Stimulated activated CD4-positive, alpha-beta T cell treated with anti-CD3 and anti-CD28 coated beads, Interleukin-4, amount 100 ng/mL, for 48 hours (primary cell): ENCODE measurements at places on chromosomes 11 and 22.

- no peak for DNase-seq
Measured at GRCh38 chr11:10566257-10566957, 2.1 kb downstream of the LYVE1 start.

DNA sequence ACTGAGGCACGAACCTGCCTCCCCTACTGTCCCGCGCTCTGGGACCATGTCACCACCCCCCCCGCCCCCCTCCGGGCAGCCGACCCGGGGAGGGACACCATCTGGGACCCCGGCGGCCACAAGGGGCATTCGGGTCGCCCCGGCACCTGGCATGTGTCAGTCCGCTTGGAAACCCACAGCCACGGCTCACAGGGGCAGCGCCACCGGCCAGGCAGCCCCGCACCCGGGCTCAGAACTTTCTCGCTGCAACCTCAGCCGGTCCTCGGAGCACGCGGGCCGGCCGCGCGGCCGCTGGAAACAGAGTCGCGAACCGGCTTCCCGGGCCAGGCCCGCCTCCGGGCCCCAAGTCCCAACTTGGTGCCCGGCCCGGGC lies 159.9 kb upstream of the GRK3 start:
- no peak for DNase-seq

GRCh38 chr11:12237381-12237784 lies 127.0 kb downstream of the MICAL2 start:
- DNase-seq, result no peak

GRCh38 chr11:5807580-5807979 lies 1.1 kb upstream of the OR52N2 start:
- no peak for DNase-seq

DNA sequence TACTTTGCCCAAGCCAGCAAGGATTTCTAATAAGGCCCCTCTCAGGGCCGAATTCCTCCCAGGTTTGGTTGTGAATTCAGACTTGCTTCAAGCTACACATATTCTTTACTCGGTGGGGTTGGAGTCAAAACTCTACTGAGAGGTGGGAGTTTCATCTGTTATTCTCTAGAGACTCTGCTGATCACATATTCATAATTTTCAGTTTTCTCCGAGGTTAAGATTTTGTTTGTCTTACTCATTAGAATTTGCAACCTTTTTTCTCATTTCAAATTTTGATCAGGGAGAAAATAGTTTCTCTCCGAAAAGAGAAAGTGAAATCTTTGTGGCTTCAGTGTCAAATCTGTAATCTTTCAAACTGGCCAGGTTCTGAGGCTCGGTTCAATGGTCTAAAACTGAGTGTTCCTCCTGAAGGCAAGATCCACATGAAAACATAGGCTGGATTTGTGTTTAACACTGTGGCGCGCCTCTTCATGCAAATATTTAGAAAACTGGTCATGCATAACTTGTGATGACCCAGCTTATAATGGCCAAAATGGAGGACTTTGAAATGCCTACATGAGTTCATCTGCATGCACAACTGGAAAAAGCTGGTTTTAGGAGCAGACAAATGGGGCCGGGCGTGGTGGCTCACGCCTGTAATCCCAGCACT lies 21.5 kb upstream of the GSTP1 start:
- DNase-seq, result no peak

- DNase-seq, result no peak
Measured at GRCh38 chr11:115378557-115378956, 125.7 kb downstream of the CADM1 start.

- DNase-seq, result no peak
Measured at GRCh38 chr11:86523738-86524619, 148.4 kb downstream of the ME3 start.

DNA sequence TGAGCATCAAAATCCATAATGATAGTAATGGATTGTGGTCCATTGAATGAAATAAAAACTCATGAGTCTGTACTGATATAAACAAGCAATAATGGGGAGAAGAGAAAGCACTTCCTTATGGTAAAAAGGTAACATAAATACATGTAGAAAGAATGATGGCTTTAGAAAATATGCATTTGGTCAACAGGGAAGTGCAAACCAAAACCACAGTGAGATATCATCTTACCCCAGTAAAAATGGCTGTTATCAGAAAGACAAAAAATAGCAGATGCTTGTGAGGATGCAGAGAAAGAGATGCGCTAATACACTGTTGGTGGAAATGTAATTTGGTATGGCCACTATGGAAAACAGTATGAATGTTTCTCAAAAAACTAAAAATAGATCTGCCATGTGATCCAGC lies 6.9 kb upstream of the MMP20 start:
- no peak for DNase-seq

- no peak for DNase-seq
Measured at GRCh38 chr11:73249853-73250783, 22.0 kb upstream of the P2RY6 start.

- DNase-seq, result no peak
Measured at GRCh38 chr11:15807827-15808226, 548.5 kb downstream of the SOX6 start.

- no peak for DNase-seq
Measured at GRCh38 chr11:73475549-73476095, 99.4 kb downstream of the RELT start.

DNA sequence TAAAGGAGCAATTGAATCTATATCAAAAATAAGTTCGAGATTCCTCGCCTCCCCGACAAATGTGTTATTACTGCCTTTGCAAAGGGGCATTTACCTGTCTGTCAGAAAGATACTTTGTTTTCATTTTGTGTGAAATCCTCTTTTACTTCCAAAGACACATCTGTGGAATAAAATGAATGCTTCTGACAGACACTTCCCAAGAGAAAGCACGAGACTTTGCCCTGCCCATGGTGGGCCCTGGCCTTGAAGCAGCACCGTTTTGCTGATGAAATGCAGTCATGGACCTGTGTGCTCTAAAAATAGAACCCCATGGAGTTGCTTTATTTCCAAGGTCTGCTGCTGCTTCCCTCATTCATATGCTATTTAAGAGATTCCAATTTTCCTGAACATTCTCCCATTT lies 85.9 kb upstream of the USP47 start:
- DNase-seq, result no peak

DNA sequence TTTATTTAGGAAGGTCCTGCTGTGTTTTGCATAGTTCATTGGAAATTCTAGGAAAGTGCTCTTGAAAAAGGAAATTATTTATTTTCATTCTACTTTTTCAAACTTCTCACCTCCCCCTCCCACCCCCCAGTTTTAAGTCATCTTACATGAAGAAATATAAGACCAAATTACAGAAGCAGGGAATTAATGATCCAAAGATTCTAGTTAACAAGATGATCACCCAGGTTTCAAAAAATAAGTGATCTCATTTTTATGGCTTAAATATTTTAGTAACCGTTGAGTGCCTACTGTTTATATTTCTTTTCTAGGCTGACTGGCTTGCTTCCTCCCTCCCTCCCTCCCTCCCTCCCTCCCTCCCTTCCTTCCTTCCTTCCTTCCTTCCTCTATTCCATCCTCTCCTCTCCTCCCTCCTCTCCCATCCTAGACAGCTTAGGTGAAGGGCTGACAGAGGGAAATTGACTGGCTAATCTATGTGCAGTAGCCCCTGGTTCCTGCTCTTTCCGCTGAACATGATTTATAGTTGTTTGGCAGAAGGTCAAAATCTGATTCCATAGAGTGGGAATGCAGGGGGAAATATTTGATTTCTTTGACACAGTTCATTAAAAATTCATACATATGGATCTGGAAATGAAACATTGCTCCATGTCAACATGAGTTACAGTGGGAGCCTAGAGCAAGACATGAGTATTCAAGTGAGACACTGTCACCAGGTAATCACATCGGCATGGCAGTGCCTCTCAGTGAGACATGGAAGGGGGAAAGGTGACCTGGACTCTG lies 123.4 kb downstream of the COMMD9 start:
- no peak for DNase-seq

GRCh38 chr22:17131686-17132085 lies 10.5 kb upstream of the TMEM121B start:
- no peak for DNase-seq

DNA sequence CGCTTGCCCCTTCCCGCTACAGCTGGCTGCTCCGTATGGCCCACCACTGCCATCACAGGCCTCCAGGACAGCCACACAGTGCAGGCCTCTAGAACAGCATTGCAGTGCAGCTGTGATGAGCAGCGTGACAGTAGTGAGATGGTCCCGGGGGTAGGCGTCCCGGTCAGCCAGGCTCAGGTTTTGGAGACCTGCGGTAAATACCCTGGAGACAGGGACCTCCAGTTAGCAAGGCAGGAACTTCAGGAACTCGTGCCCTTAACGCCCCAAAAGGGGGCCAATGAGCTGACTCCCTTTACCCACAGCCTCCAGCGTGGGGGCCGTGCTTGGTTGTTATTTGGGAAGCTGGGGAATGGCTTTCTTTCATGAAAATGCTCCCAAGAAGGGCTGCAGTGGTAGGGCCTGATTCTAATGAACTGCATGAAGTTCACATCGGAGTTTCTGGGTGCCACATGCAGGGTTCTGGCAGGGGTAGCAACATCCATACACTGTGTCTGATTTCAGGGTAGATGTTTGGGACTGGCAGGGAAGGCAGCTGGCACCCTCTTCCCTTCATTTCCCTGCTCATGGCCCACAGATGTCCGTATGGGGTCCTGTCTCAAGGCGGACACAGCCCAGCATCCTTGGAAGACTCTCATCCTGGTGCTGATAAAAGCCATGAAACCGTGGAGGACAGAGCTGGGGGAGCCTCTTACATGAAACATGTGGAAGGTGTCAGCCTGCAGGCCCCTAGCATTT lies 440.5 kb downstream of the TBC1D22A start:
- no peak for DNase-seq

DNA sequence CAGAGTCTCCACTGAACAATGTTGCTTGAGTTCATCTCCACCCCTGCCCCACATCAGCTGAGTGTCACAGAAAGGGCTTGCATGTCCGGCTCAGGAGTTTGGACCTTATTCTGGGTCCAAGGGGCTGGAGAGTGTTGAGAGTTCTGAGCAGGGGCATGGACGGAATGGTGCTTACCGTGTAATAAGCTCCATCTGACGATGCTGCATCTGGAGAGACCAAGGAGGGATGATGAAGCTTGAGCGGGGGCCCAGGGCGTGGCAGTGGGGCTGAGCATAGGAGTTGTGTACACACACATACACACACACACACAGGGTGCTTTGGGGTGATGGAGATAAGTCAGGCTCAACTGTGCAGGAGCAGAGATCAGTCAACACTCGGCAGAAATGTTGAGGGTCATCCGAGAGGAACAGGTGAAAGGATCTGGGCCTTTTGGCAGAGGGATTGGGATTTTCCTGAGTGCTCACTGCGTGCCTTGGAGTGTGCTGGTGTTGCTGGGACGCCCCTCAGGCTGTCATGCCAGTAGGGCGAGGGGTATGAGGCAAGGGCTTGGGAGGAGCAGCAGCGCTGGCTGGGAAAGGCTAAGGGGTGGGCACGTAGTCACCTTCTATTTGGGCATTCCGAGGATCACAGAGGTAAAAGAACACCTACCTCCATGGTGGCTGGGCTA lies 2.3 kb downstream of the USP35 start:
- DNase-seq, result no peak

DNA sequence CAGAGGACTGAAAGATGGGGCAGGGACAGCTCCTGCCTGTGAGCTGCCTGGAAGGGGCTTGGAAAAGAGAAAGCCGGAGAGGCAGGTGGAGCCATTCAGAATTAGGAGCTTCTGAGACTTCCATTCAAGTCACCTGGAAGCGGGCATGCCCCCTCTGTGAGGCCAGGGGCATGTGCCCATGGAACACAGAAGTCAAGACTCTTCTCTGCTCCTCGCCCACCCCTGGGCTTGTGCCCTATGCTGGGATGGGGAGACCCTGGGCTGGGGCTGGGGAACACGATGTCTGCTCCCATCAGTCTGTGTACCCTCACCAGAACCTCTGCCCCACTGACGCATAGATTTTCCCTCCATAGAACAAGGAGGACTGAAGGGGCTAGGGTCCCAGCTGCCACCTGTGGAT lies 372.0 kb downstream of the SHANK2 start:
- DNase-seq, result no peak

- no peak for DNase-seq
Measured at GRCh38 chr11:65291613-65292012, 23.1 kb upstream of the CDC42EP2 start.

GRCh38 chr22:44187652-44188230 lies 7.0 kb downstream of the PARVG start:
- no peak for DNase-seq

DNA sequence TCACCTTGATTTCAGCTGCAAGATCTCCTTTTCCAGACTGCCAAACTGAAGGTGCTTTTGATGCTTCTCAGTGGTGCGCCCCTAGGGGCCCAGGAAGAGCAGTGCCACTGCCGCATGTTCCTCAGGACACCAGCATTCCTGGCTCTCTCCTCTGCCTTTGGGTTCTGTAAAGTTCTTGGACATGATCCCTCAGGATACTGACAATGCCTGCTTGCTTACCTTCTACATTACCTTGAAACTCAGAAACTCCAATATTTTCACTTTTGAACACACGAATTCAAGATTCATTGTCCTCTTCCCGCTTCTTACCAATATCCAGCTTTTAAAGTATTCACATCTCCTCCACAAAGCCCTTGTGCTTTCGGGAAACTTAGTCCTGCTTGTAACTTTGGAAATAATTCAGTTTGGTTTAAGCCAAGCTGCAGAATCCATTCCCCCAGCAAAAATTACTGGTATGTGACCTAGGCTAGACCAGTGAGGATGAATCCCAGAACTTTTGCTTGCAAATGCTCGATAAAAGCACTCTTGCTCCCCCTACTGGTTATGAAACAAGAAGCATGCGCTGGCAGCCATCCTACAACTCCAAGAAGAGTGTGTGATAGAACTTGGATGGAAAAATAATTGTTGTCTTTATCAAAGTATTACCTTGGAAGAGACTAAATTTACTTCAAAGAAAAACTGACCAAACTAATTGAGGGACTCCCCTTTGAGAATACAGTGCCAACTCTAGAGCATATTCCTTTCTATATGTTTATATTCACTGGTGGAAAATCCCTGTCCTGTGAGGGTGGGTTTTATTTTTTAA lies 16.5 kb upstream of the OR5B21 start:
- DNase-seq, result peak; percentile 21

- peak; percentile 63 for DNase-seq
Measured at GRCh38 chr22:46739094-46739870, 1.2 kb upstream of the CERK start.

DNA sequence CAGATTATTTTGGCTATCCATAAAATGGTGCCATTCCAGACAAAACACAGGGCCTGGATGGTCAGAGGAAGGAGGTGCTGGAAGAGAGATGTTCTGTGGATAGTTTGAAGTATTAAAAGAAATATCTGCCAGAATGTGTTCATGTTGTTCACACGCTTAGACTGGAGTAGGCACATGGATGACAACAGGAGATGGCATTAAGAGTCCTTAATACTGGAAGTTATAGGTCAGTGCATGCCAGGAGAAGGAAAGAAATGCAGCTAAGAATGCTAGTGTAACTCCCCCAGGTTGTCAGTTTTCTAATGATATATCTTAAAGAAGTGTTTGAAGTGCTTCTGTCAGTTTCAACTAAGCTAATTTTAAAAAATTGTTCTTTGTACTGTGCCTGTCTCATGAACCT lies 20.2 kb downstream of the KREMEN1 start:
- DNase-seq, result no peak

GRCh38 chr11:22163394-22163797 lies 29.5 kb upstream of the ANO5 start:
- DNase-seq, result no peak

DNA sequence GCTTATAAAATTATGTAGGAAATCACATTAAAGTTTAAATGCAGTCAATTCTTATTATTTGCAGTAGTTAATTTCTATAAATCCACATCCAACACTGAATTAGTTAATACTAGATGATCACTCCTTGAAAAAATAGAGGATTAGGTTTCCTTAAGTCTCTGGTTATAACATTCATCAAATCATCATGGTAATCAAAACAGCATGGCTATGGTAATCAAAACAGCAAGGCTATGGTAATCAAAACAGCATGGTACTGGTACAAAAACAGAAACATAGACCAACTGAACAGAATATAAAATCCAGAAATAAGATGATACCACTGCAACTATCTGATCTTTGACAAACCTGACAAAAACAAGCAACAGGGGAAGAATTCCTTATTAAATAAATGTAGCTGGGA lies 814.6 kb upstream of the CCDC179 start:
- DNase-seq, result no peak
